IMR-90 (cell line): ENCODE measurements at places on chromosomes 2 and 18.

DNA sequence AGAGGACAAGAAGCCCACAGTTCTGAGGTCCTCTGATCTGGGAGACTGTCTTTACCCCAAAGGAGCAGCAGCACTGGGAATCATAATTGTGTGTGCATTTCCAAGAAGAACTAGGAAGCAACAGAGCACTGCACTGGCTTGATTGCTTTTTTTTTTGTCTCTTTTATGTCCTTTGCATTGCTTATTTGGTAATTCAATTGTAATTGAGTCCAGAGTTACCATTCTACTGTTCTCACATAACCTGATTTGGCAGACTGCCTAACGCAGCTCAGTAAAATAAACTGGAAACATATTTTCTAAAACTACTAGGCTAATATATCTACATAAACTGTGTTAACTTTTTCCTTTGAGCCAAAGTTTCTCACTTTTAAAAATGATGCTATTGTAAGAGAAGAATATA is 190.3 kb upstream of the SLC8A1 start:
- DNase-seq: no peak

- no peak for DNase-seq
These were observed 23.7 kb downstream of the FAM178B start for GRCh38 chr2:96962567-96963203.

DNA sequence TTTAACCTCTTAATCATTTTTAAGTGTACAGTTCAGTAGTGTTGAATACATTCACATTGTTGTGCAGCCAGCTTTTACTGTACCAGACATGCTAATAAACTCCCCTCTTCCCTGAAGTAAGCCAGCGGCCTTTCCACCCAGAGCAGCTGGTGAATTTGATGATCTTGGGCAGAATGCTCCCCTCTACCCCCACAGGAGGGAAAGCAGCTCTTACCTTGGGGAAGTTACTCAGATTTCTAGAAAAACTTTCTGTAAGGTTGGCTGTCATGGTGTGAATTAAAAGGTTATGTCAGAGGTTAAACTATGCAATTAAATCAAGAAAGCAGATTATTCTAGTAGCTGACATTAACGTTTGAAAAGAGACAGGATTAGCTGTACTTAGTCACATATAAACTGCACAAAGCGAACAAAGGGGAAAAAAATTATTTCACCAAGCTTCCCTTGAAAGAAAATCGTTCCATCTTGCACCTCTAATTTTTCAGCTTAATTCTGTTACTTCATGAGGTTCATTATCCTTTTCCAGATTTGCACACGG is 398.5 kb upstream of the NRP2 start:
- DNase-seq: no peak

GRCh38 chr2:214695789-214696188 is 113.7 kb downstream of the BARD1 start:
- DNase-seq: peak; percentile 42

- peak; percentile 52 for DNase-seq
These were observed at the start of gene ADAM23 for GRCh38 chr2:206442833-206443734. Gene ADAM23, plus strand, starts transcription at chr2:206443532. Its CDS starts 335 bp downstream, at chr2:206443867.

GRCh38 chr2:159546716-159547430 is 69.5 kb downstream of the BAZ2B start:
- DNase-seq: peak; percentile 26

GRCh38 chr2:98893911-98894321 is 42.1 kb downstream of the CRACDL start:
- DNase-seq: no peak

- DNase-seq: peak; percentile 81
These were observed at the start of gene ZDBF2 for GRCh38 chr2:206274434-206275311. Gene ZDBF2, plus strand, starts transcription at chr2:206274663. Its CDS starts 7,187 bp downstream, at chr2:206281850.

- DNase-seq: no peak
These were observed 28.1 kb downstream of the SGPP2 start for GRCh38 chr2:222452422-222452950.

- DNase-seq: no peak
These were observed 29.3 kb downstream of the GPR55 start for GRCh38 chr2:230895536-230896345.

- DNase-seq: no peak
These were observed 261.4 kb upstream of the TCF4 start for GRCh38 chr18:55849391-55849790.

DNA sequence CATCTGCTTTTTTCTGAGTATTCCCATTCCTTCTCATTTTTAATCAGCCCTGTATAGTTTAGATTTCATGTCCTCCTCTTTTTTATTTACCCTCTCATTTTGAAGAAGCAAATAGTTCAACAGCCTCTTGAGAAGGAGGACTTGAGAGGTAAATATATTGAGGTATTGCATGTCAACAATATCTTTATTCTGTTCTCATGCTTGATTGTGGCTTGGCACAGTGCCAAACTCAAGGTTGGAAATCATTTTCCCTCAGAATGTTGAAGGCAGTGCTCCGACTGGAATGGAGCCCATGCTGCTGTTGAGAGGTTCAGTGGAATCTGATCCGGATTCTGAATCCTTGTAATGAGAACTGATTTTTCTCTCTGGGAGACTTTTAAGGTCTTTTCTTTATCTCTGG is 31.0 kb upstream of the GALNT3 start:
- DNase-seq: peak; percentile 44

- DNase-seq: no peak
These were observed 130.3 kb upstream of the RAB12 start for GRCh38 chr18:8478968-8479370.

DNA sequence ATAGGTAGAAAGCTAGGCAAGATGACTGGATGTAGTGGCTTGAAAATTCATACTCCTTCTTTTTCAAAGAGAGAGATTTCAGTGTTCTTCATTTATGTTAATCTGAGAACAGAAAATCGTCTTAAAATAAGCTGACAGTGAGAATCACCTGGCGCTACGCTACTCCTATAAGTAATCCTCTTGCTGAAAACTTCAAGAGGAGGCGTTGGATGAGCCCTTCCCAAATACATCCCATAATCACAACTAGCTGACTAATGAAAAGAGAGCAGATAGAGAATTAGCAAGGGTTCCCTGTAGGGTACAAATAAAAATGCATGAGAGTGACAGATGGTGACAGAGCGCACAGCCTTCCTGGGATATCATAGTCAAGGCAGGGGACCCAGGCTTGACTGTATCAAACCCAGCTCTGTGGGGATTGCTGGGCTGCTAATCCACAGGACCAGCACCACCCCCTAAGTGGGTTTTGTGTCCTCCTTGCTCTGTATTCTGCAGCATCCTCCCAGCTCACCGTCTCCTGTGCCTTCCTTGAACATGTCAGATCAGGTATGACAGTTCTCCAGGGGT is 280.2 kb downstream of the SP3 start:
- no peak for DNase-seq

- no peak for DNase-seq
These were observed 70.8 kb downstream of the ACAA2 start for GRCh38 chr18:49742316-49743116.

DNA sequence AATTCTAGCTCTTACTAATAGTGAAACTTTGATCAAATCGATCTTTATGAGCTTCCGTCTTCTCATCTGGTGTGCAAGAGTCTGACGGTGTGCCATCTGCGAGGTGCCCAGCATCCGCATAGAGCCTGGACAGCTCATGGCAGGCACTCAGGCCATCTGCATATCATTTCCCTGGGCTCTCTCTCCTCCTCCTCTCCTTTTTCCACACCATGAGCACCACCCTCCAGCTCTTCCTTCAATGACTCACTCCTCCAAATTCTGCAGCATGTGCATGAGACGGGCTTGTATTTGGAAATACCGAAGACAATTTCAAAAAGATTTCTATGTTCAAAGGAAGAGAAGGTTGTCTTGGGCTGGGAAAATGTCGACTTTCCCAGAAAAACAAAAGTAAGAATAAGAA is 161.1 kb downstream of the CCBE1 start:
- DNase-seq: peak; percentile 47

- DNase-seq: no peak
These were observed 119.4 kb downstream of the TMEM18 start for GRCh38 chr2:557635-558301.

- no peak for DNase-seq
These were observed 54.5 kb downstream of the ACVR1C start for GRCh38 chr2:157574165-157574564.

- DNase-seq: peak; percentile 92
These were observed 124.2 kb upstream of the EPB41L5 start for GRCh38 chr2:119888680-119889079.

- DNase-seq: no peak
These were observed 36.7 kb downstream of the UXS1 start for GRCh38 chr2:106157416-106157815.

DNA sequence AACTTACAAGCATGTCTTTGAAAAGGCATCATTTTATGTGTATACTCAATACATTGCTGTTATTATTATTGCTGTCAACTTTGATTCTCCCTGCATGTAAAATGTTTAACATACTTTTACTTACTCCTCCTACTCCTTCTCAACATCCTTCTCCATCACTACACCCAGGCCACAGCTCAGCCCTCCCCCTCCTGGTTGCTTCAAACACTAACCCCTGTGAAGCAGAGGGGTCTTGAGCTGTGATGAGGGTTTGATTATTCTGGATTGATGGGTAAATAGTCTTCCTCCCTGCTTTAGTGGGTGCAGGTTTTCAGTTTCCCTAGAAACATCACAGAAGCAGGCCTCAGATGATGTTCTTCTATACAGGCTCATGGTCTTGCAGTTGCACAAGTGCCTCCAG is 221.0 kb downstream of the OSR1 start:
- no peak for DNase-seq

- DNase-seq: no peak
These were observed 3.8 kb downstream of the POMC start for GRCh38 chr2:25164561-25164960.

DNA sequence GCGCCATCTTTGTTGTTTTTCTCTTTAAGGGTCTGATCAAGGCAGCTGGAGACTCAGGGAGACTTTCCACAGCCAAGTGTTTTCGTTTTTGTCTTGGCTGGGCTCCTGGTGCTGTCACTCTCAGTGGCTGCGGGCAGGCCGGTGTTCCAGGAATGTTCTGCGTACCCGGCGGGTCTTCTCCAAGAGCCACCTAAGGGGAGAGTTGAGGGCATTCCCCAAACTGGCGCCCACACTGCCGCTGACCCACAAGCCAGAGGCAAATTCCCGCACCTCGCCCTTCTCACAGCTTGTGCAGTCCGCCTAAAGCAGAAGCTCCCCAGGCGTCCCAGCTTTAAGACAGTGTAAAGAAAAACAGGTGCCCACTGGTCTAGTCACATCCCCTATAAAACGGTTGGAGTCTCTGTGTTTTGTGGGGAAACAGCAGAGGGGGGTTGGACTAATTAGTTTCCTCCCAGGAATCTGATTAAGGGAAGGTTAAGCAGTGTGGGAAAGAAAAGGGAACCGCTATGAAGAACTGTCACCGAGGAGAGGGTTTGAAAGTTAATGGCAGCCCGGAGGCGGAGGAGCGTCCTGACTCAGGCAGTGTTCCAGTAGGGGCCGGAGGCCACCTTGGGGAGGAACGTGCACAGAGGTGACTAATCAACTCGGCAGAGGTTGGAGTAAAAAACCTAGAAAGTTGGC is 224.5 kb downstream of the SLC4A3 start:
- peak; percentile 23 for DNase-seq

GRCh38 chr18:23155537-23155936 is 20.3 kb downstream of the CABLES1 start:
- no peak for DNase-seq

DNA sequence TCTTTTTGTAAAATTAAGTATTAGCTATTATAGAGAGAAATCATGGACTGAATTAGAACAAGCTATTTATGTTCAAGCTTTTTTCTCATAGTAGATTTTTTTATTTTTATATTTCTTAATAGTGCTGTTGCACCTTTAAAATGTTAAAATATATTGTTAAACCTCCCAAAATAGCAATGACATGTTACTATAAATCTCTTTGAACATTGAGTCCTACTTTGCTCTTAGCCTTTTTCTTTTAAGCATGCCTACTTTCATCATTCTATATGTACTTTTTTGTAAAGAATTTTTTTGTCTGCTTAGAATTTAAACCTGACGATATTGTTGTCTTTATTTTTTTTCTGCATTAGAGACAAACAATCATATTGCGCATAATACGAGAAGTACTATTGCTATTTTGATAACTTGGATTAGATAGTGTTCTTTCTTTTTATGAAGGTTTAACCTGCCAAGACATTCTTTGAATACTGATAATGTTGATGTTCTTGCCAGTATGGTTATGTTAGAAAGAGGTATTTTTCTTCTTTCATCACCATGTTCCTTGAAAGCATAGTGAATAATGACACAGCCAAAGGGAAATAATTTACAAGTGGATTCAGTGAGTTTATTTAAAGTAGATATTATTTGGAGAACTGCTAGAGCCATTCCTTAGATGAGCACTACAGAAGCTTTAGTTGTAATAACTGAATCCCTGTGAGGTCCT is 40.6 kb downstream of the PMS1 start:
- DNase-seq: peak; percentile 22

DNA sequence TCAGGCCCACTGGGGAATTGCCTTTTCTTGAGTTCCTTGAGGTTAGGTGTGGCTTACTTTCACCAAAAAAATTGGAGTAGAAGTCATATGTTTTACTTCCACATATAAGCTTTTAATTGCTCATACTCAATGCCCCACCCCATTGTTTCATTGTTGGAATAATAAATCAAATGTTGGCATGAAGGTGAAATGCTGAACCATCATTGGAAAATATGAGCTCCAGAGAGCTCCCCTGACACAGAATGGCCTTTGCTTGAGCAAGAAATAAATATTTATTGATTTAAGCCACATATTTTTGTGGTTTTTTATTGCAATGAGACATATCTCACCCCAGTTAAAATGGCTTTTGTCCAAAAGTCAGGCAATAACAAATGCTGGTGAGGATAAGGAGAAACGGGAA is 167.3 kb upstream of the SRD5A2 start:
- DNase-seq: no peak

DNA sequence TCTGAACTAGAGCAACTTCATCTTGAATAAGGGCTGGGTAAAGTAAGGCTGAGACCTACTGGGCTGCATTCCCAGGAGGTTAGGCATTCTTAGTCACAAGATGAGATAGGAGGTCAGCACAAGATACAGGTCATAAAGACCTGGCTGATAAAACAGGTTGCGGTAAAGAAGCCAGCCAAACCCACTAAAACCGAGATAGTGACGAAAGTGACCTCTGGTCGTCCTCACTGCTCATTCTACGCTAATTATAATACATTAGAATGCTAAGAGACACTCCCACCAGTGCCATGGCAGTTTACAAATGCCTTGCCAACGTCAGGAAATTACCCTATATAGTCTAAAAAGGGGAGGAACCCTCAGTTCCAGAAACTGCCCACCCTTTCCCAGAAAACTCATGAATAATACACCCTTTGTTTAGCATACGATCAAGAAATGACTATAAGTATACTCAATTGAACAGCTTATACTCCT is 109.1 kb downstream of the FIGN start:
- no peak for DNase-seq

DNA sequence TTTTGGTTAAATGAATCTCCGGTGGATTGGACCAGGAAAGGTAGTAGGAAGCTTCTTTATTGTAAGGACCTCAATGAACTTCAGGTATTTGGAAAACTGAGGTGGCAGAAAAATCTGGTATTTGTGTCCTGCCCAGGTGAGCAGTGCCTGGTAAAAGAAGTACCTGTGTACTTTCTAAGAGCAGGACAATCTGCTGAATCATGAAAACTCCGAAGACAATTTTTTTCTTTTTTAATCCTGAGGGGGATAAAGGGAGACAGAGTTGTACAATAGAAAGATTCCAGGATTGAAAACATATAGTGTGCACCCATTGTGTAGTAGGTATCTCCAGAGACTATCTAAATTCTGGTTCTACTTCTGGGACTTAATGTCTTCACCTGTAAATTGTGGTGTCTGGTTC is 191.8 kb upstream of the SPOPL start:
- DNase-seq: no peak
